ENCODE measurements at places on chromosomes 7 and 10.

DNA sequence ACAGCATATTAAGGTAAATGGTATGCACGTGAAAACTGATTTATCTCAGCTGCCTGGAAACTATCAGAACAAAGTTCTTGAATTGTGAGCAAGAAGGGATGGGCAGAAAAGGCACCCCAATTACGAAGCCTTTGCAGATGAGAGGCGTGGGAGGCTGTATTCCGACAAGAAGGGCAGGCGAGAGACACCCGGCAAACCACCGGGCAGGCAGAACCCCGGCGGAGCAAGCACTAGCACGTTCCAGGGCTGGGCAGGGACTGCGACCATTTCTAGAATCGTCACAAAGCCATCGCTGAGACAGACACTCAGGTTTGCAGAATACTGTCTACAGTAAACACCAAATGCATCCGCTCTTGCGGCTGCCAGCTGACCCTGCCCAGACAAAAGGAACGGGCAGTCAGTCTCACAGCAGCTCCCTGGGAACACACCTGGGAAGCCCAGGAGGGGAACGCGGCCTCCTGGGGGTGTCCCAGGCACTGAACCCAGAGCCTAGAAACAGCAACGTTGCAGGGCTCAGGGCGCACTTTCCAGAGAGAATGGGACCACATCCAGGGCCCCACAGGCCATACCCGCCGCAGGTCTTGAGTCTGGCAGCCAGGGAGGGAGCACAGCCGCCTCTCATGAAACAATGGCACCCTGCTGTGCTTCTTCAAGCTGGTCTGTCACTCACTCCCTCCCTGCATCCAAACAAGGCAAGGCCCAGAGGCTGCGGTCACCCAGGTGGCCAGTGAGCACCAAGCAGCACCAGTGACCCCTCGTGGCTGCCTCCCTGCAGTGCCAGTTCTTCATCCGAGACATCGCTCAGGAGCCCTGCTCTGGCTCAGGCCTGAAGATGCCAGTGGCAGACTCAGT is 261.9 kb downstream of the PTPRN2 start:
- DNase-seq: no peak

GRCh38 chr7:96380111-96380512 is 58.2 kb upstream of the SLC25A13 start:
- no peak for DNase-seq

DNA sequence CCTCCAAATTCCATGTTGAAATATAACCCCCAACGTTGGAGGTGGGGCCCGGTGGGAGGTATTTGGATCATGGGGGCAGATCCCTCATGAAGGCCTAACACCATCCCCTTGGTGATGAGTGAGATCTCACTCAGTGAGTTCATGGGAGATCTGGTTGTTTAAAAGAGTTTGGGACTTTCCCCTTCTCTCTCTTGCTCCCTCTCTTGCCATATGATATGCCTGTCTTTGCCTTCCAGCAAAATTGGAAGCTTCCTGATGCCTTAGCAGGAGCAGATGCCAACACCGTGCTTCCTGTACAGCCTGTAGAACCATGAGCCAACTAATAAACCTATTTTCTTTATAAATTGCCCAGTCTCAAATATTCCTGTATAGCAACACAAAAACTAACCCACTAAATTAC is 55.7 kb upstream of the CDK1 start:
- DNase-seq: no peak

GRCh38 chr10:110456046-110456445 is 41.7 kb upstream of the DUSP5 start:
- DNase-seq: no peak
